ENCODE measurements at places on chromosomes 2 and 18.

- no peak for DNase-seq
Measured at GRCh38 chr2:165070076-165070475, 114.8 kb upstream of the SLC38A11 start.

GRCh38 chr2:55859875-55860274 lies 63.7 kb downstream of the EFEMP1 start:
- no peak for DNase-seq

GRCh38 chr18:3248658-3249359 lies 1.2 kb downstream of the MYL12A start:
- DNase-seq = peak; percentile 72

DNA sequence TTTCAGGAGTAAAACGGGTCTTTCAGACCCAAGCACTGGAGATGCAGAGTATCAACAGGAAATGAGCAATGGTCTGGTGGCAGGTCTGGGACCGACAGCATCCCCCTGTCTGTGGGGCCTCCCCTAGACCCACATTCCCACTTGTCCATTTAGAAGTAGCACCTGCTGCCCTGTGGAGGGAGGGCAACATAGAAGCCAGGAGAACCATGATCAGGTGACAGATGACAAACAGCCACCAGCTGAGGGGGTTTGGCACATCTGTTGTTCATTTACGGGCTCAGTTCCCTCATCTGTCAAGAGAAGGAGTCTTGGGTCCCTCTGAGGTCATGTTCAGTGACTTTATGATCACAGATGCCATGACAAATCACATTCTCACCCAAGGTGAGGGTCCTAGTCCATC lies 77.9 kb upstream of the SLC66A3 start:
- DNase-seq = peak; percentile 17

DNA sequence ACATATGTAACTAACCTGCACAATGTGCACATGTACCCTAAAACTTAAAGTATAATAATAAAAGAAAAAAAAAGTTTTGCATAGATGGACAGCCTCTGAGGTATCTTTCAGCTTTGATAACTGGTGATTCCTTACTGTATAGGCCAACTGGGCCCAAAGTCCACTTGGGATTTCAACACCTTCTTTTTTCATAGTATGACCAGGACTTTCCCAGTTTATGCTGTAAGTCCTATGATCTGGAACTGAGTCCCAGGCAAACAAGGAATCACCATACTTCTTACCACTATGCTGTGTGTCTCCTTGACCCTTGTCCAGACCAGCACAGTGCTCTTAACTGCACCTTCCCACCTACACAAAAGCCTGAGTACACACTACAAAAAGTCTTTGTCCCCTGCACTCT lies 205.1 kb upstream of the RBBP8 start:
- no peak for DNase-seq
